KBM-7 (cell line): ENCODE measurements at places on chromosomes 11 and 22.

- no peak for DNase-seq
Measured at GRCh38 chr22:50513175-50513574, 5.2 kb downstream of the NCAPH2 start.

DNA sequence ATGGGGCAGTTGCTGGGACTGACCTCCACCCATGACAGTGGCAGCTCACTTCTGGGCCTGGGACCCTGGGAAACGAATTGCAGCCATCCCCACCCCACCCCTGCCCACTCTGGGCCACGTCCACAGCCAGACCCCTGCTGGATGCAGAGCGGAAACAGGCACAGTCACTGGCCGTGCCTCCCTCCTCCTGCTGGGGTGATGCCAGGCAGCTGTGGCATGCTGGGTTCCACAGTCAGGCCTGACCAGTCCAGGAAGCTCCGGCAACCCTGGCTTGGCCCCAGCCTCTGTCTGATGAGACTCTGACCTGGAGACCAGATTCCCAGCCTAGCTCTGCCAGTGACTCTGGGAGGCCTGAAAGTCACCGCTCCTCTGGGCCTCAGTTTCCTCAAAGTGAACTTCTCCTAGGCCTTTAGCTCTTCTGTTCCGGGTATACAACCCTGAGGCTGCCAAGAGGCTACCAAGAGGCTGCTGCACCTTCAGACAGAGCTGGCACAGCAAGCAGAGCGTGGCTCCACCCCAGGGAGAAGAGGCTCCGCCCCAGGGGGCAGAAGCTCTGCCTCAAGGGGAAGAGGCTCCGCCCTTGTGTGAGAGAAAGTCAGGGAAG is 8.9 kb downstream of the SULT4A1 start:
- no peak for DNase-seq

DNA sequence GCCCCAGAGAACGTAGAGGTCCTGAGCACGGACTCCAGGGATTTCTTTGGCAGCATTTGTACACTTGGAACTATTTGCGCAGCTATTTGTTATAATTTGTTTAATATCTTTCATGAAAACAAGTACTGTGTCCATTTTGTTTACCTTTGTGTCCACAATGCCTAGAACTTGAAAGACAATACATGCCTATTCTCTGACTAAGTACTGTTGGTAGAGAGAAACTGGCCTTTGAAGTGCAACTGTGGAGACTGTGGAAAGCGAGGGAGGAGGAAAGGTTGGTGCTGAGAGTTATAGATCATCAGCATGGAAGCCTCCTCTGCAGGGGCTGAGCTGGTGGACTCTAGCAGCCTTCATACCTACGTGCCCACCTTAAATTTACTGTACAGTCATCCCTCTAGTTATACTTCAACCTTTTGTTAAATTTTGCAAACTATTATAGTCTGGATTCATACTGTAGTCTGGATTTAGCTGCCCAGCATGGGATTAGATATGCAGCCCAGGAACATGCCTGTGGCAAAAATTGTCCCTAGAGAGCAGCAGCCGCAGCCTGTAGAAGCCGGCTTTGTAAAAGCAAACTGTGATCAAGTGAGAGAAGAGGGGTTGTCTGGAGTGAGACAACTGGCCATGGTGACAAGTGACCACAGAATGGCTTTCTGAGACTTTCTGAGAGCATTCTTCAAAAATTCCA is 24.2 kb upstream of the YAP1 start:
- no peak for DNase-seq

DNA sequence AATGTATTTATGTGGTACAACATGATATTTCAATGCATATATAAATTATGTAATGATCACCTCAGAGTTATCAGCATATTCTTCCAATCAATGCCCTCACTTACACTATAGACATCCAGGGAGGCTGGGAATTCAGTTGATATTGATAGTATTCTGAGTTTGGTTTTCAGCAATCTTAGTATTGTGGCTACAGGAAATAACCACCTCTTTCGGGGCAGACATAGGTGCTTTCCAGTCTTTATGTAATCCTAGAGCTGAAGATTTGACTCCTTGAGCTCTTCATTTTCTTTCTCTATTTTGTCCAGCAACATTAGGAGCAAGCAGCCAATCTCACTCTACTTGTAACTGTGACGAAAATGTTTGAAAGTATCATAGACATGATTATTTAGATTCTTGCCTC is 712.7 kb upstream of the KIRREL3 start:
- DNase-seq: no peak

DNA sequence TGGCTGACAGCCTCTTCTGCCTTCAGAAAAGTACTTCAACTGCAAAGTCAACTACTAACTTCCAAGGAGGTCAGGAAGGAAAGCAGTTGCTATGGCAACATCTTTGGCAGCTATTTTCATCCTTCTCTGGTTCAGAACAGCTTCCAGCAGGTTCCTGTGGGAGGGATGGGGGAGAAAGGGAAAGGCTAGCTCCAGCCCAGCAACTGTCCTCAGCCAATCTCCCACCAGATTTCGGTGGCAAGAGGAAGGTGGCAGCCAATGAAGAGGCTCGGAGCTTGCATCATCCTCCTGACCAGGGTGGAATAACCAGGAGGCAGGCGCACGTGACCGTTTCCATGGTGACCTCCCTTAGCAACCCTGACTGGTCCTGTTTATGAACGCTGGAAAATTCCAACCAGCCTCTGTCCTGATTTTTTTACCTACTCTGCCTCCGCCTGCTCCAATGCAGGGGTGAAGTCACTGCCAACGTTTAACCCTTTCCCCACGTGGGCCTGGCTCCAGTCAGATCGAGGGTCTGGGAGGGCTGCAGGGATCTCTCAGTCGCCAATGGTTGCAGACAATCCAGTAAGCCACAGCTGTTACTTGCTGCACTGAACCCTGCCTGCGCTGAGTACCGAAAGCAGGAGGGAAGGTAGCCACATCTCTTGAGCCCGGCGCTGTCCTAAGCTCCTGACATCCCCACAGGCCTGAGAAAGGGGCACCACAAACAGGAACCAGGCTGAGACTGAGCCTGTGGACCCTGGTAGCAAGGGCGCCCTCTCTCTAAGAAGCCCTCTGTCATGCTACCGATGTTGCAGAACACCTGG is 11.2 kb upstream of the MALAT1 start:
- peak; percentile 92 for DNase-seq

DNA sequence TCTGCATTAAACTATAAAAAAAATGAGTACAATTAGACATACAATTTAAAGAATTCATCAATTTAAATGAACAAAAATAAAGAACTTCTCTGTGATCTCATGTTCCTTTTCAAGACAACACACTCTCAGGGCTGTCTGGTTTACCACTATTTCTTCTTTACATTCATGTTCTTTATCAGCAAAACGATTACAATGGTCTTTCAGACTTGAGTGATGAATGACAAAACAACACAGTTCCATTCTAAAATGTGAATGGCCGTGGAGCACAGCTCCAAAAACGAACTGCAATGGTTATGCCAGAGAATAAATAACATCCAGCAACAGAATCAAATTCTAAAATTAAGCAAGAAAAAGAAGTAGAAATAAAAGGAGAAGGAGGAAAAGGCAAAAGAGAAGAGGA is 113.1 kb downstream of the CADM1 start:
- no peak for DNase-seq

DNA sequence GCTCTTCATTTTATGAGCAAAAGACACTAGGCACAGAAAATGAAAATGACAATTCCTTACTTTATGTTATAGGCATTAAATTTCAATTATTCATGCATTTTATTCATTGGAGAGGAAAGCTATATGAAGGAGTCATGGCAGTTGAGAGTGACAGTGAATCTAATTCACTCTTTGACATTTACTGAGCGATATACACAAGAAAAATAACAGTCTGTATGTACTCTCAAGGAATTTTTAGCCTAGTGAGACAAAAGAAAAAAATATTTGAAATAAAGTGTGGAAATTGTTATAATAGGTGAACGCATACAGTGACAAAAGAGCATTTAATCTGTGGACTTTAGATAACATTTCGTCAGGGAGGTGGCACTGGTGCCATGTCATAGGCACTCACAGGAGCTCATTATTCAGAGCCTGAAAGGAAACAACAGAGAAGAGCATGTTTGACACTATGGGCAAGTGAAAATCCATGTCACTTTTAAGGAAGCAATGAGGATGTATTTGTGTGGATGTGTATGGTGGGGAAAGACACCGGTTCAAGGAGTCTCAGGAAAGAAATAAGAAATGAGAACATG is 323.1 kb downstream of the LUZP2 start:
- DNase-seq: no peak

DNA sequence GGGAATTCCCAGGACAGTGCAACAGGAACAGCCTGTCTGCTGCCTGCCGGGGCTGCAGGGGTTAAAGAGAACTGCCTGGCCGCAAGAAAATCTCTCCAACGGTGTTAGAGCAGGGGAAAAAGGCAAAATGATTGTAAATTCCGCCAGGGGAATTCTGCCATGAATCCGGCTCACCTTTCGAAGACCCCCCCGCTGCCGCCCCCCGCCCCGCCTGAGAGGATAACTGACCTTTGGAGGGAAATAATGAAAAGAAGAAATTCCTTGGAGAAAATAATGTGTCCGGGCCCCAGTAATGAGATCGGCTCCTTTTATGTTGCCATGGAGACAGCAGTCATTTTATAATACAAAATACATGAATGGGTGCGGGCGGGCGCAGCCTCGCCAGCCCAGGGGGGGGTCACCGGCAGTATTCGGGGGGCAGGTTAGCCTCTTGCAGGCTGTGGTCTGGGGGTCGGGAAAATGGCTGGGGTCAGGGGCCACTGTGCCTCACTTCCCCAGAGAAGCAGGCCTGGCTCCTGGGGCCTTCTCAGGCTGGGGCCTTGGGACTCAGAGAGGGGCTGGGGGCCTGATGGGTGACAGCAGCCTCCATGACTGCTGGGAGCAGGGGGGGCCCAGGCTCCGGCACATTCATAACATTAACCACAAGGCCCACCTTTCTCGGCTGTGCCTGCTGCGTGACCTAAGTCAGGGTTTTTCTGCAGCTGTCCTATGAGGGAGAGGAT is 228.1 kb downstream of the MN1 start:
- DNase-seq: no peak

GRCh38 chr11:102482433-102482832 is 29.9 kb upstream of the TMEM123 start:
- DNase-seq: no peak

DNA sequence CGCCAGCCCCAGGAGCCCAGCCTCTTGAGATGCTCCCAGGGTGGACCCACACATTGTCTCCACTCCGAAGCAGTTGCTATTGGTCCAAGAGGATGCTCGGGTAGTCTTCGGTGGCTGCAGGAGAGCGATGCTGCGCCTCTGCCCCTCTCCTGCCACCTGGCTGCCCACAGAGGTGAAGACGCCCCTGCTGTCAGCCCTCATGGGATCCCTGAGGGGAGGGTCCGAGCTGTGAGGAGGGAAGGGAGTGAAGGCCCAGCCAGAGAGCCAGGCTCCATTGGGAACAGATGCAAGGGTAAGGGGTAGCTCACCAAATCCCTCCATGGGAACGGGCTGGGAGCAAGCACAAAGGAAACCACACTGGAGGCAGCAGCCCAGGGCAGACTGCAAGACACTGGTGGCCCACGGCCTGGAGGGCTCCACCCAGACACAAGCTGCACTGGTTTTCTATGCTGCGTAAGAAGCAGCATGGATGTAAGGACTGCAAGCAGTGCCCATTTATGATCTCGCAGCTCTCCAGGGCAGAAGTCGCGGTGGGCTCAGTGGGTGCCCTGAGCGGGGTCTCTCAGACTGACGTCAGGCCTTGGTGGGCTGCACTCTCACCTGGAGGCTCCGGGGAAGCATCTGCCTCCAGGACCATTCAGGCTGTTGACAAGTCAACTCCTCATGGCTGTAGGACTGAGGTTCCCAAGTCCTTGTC is 15.7 kb downstream of the TSPAN32 start:
- no peak for DNase-seq

- DNase-seq: no peak
Measured at GRCh38 chr11:117478126-117478860, 150.6 kb downstream of the CEP164 start.

- no peak for DNase-seq
Measured at GRCh38 chr11:7826324-7826723, 29.6 kb upstream of the OR5P2 start.

DNA sequence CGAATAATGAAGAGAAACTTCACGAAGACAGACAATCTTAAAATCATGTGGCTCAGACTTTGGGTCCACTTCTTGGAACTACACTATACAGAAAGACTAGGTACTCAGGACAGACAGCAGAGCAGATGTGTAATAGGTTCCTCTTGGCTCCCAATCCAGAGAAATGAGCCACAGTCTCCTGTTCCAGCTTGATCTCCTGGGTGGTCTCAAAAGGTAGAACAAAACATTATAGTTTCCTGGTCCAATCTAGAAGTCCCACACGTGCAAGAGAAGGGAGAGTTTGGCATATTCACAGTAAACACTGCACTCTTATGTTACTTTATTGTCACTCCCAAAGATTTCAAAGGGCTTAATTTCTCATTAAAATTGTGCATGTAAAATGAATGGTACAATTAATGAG is 134.5 kb upstream of the FIBIN start:
- DNase-seq: no peak

DNA sequence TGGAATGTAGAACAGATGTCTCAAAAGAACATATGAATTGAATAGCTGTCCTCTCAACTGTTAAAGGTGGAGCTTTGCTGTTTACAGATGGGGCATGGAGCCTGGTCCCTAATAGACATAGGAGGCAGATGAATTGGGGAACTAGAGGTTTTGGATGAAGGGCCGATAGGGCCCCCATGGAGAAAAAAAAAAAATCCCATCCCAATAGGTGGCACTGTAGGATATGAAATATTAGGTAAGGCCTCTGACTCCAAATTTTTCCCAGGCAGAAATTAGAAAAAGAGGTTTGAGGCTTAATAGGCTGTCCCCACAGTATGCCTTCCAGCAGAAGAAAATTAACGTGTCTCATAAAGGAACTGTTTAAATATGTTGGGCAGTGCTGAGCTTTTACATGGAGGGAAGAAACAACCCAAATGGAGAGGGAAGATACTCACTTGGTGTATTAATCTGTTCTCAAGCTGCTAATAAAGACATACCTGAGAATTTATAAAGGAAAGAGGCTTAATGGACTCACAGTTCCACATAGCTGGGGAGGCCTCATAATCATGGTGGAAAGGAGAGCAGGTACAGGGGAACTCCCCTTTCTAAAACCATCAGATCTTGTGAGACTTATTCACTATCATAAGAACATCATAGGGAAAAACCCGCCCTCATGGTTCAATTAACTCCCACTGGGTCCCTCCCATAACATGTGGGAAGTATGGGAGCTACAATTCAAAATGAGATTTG is 30.1 kb upstream of the TMEM45B start:
- DNase-seq: peak; percentile 64

GRCh38 chr11:132245403-132246385 is 875.3 kb downstream of the NTM start:
- DNase-seq: no peak
